Endothelial cell of coronary artery (primary cell): ENCODE measurements at places on chromosomes 2 and 18. TPM values are rescaled to one million over a fixed set of nuclear protein-coding genes. Genes with fewer than 3 reads are reported as not detected.

HMSD gene
- 0.09 TPM in 1 of 2 replicates, not detected in the other for total RNA-seq

POTEC gene
- not detected in 2 replicates for total RNA-seq

FOXI3 gene
- total RNA-seq: not detected in 2 replicates

SUPT7L gene
- 12.6 and 16.0 TPM in 2 replicates for total RNA-seq

RPE gene
- total RNA-seq: 72.0 and 84.2 TPM in 2 replicates

FANCL gene
- total RNA-seq: 11.3 and 12.7 TPM in 2 replicates

MEIS1 gene
- 10.5 and 13.6 TPM in 2 replicates for total RNA-seq

B3GNT7 gene
- total RNA-seq: 0.09 TPM in 2 replicates

VIL1 gene
- not detected in 2 replicates for total RNA-seq
